NCI-H1105 (cell line): ENCODE measurements at places on chromosomes 13 and 19.

GRCh38 chr13:103004661-103005345 is 61.4 kb downstream of the SLC10A2 start:
- no peak for DNase-seq

DNA sequence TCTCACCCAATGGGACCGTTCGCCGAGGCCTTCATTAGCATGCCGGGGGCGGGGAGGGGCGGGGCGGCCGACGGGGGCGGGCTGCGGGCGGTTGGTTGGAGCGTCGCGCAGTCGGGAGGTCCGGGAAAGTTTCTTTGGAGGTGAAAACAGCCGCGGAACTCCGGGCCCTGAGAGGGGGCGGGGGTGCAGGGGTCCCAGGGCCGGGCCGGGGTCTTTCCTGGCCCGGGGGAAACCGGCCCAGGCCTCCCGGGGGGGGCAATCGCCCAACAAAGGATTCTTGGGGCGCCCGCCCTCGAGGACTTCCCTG is at the start of gene HMG20B:
Gene HMG20B (plus strand): TSS at position 90 of the 307 bp plus-strand sequence. CDS start 366 bp downstream, outside the sequence.
- no peak for DNase-seq

DNA sequence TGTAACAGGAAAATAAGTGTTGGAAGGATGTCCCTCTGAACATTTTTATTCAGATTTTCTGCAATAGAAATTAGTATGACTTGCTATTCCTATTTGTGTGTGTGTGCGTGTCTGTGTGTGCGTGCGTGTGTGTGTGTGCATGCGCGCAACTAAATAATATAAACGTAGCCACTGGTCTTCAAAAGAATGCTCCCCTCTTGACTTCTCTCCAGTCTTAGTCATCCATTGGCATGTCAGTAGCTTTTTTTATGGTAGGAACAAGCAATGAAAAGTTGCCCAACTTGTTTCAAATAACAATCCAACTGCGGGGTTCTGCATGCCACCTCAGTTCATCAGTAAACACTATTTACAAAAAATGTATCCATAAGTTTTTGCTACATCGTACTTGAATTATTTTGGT is 249.6 kb downstream of the GPC6 start:
- DNase-seq = no peak

DNA sequence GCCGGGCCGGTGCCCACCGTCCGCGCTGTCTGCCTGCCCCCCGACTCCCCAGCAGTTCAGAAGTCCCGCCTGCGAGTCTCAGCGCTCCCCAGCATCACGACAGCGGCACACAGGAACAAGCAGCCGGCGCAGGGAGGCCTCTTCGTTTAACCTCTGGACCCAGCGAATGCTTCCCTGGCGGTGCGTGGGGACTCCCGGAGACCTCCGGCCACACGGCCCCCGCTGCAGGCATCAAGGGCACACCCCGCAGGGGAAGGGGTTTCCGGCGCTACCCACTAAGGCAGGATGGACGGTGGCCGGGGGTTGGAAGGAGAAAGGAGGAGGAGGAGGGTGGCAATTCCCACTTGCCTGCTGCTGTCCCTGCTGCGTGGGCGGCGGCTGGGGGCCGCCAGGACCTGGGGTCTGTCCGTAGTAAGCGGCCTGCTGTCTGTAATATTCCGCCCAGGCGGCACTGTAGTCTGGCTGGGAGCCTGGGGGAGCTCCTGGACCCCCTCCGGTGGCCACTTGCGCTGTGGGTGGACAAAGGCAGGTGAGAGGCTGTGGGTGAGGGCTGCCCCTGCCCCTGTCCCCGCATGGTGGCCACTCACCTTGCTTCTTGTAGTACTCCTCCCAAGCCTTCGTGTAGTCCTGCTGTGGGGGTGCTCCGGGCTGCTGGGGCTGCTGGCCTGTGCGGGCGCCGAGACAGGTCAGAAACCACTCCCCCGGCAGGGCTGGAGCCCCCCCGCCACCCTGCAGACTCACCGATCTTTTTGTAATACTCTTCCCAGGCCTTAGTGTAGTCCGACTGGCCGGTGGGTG is 9.6 kb downstream of the KHSRP start:
- DNase-seq = no peak

DNA sequence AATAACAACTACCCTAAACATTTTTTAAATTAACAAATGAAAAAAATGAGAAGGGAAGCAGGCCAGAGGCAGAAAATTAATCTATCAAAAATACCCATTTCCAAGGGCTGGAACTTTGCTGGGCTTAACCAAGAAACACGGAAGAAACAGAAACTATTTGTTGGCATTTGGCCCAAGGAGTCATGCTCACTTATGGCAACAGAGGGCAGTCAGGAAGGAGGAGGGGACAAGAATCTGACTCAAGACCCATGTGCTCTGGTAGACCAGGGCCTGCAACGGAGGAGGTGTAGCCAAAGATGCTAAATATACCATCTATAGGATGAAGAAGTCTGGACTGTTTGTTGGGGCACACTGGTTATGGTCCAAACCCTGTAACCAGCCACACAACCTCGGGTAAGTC is 496.7 kb downstream of the COG6 start:
- DNase-seq = no peak

GRCh38 chr13:32838945-32839344 is 177.3 kb upstream of the KL start:
- no peak for DNase-seq
